Kidney glomerular epithelial cell (primary cell): ENCODE measurements at places on chromosomes 2 and 18.

DNA sequence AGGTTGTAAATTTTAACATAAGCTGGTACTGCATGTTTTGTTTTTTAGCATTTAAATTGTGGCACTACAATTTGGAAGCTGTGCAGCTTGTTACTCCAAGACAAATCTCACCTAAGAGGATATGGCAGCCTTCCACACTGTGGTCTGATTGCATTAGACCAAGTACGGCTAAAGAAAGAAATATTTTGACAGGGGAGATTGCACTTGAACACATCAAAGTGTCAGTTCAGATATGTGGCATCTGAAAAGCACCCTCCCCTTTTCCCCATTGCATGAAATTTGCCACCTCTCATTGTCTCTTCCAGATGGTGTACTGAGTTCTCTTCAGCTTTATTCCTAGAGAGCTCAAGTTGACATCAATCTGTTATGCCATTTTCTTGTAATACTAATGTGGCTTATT, 295.9 kb downstream of the ERBB4 start:
- DNase-seq = no peak

DNA sequence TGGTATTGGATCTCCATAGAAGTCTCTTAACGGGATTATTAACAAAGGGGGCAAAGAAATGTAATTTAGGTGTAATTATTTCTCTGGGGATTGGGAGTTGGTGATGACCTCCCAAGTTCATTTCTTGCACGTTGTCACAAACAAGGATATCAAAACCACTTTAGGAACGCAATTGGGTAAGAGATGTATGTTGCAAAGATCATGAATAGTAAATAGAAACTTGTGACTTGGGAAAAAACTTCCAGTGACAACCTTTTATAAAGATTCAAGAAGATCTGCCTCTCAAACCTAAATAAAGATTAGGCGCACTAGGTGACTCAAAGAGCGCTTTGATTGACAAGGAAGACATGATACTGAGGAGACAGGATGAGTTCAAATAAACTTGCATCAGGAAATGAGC, 127.8 kb upstream of the TRIB2 start:
- no peak for DNase-seq

DNA sequence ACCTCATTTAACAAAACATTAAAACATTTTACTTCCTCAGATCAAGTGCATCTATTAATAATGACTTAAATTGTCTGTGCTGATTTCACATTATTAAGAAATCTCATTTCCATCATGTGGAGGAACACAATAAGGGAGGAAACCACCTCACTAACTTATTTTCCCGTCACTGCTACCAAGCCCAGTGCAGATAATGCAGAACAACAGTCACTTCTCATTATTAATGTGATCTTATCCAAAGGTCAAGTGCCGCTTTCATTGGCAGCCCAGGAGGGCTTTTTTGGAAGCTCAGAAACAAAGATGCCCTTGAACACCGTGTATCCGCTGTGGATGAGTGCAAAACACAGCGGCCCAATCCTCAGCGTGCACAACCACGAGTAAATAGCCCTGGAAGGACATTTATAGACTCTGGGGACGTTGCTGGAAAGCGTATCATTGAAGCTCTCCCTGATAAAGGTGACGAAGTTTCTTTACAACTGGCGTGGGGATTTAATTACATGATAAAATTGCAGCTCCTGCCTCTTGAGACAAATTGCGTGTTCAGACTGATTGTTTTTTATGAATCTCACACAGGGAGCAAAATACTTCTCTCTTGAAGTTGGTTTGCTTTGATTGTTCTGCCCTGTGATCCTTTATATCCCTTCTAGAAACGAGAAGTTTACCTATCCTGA, 13.2 kb downstream of the ASB18 start:
- DNase-seq = no peak

GRCh38 chr2:46380038-46380940, 83.1 kb downstream of the EPAS1 start:
- DNase-seq = no peak

DNA sequence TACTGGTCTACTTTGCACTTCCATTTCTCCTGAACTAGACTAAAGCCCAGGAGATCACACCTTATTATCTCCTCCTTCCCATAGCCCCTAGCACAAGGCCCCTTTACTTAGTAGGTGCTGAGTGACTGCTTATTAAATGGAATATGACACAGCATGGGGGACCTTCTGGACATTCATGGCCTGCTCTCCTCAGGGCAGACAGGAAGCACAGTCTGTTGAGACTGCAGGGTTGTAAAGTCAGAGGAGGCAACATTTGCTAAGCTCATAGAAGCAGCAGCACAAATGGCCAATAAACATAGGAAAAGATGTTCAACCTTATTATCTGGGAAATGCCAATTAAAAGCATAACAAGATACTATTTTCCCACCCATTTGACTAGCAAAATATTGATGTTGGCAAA, 75.3 kb downstream of the DNMT3A start:
- no peak for DNase-seq

DNA sequence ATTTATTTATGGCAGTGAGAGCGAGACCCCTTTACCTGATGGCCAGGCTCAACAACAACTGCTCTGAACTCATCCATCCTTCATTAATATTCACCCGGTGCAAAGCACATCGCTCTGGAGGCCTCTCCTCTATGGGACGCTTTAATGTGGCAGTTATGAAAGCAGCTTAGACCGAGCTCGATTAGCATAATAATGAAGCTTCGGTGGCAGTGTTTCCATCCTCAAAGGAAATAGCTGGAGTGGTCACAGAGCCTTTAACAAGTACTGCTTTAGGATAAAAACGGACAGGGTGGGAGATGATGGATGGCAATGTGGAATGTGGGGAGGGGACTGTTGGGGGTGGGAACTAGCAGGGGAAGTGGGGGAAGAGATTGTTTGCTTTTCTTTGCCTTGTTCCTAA, 243.9 kb downstream of the SLC4A3 start:
- no peak for DNase-seq

DNA sequence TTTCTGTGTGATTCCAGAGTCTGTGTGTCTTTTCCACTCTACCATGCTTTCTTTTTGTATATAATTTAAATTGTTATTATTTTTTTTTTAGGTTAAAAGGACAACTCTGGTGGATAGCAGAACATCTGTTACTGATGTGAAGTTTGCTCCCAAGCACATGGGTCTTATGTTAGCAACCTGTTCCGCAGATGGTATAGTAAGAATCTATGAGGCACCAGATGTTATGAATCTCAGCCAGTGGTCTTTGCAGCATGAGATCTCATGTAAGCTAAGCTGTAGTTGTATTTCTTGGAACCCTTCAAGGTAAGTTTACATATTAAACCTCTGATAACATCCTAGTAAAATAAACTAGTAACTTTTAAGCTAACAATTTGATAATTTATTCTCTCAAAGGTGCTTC, 15.3 kb downstream of the SEH1L start:
- DNase-seq = no peak

DNA sequence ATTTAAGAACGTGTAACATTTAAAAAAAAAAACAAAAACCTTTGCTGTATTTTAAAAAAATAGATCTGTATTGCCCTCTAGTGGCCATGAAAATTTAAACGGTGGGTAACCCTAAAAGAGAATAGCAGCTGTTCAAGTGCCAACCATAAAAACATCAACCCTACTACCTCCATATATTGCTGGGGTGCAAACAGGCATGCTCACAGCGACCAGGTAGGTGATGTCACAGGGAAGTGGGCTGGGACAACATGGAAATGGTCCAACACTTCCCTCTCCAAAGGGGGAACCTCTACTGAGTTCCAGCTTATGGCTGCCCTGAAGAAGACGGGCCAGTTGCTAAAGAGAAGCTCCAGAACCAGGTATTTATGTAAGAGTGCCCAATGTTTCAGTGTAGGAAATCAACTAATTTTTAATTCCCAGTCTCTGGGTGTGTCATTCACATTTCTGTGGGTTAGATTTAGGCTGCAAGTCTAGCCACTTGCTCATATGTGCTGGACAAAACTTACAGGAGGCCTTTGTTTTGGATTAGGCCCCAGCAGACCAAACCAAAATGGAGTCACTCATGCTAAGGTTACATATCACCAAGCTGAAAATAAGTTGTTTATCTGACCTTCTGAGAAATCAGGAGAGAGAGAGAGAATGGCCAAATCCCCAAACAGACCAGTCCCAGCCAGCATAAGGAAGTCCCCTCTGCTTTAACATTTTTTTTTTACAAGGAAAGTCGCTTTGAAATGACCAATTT, 54.5 kb downstream of the SKA1 start:
- peak; percentile 43 for DNase-seq

DNA sequence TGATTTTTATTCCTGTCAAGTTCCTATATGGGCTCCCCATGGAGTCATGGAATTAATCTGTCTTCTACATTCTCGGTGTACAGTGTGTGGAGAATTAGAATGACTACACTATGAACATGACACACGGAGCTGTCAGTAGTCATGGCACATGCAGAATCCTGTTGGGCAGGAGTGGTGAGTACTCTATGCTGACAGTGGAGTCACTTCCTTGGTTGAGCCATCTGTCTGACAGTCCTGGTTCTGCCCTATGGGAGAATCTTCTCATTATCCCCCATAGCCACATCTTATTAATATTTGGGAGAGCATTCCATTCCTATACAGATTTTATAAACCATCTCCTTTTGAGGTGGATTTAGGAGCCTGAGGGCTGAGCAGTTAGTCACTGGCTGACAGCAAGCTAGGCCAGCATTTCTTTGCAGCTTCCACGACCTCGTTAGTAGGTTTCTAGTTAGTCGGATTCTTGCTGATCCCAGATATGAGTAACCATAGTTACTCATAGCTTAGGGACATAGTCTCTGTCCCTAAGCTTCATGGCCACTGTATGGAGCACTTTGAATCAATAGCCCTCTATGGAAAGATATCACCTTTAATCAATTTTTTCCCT, 90.6 kb downstream of the MDH1 start:
- no peak for DNase-seq

- no peak for DNase-seq
Measured at GRCh38 chr2:176087330-176088047, 3.7 kb upstream of the EVX2 start.

GRCh38 chr18:78425019-78425412, 554.6 kb upstream of the SALL3 start:
- no peak for DNase-seq

DNA sequence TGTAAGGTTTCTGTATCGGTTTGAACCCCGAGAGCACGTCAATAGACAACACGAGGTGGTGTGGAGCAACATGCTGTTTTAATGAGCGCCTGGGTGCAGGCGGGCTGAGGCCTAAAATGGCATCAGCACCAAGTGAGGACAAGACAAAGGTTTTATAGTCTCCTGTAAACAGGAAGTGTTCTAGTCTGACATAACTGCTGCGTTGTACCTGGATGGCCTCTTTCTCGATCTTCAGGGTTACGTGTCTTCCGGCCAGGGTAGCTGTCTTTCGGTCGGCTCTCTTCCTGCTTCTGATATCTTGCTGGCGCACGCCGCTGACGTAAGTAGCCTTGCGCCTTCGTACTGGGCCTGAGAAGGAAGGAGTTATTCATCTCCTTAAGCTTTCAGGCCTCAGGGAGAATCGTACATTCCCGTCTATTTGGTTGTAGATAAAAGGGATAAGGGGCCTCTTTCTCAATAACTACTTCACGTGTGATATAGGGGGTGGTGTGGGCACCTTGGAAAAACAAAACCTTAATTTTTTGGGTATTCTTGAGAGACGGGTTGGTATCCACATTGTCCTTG, 53.5 kb downstream of the KYNU start:
- no peak for DNase-seq

GRCh38 chr2:17136877-17137276, 381.4 kb downstream of the RAD51AP2 start:
- no peak for DNase-seq

DNA sequence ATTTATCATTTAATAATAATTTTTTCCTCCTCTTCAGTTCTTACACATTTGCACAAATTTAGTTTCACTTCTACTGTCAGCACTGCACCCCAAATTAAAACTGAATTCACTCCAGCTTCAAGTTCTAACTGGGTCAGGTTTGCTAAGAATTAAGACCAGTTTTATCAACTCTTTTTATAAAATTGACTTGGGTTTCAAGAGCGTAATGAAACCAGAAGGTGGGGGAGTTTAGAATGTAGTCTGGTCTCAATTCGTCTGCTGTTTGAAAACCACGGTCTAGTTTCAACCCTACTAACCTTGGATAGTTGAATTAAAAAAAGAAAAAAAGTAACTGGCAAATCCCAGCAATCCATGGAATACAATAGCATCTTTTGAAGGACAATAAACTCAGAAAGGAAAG, 14.3 kb upstream of the CTLA4 start:
- no peak for DNase-seq

DNA sequence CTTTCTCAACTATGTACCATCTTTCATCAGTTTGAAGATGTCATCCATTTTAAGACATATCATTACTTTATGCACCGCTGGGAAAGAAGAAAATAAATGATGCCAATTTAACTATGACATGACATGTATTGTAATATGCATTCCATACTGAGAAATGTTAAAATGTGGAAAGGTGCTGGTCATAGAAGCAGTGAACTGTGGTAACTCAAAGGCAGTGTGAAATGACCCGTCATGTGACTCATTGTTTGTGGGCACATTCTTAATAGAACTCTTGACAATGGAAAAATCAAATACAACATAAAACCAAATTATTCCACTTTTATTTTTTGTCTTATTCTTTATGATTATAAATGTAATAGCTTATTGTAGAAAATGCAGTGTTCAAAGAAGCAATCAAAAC, 455.0 kb upstream of the ST6GAL2 start:
- no peak for DNase-seq

DNA sequence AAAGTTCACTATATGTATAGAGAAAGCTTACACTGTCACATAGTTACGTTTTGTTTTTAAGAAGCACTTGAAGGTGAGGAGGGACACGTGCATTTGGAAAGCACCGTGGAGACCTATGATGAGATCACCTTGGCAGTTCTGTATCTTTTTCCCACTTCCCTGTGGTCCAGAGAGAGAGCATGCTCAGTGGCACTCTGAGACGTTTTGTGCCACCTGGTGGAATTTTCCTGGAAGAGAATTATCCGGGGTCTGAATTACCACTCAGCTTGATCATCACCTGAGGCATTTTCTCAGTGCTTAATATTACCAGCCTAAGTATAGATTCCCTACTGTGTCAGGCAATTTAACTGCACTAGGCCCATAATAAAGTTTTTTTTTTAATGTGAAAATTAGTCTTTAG, 469.4 kb upstream of the SMIM21 start:
- DNase-seq = peak; percentile 23

- DNase-seq = peak; percentile 30
Measured at GRCh38 chr2:171347591-171348032, 86.2 kb downstream of the METTL8 start.

GRCh38 chr2:72837171-72837570, 11.3 kb upstream of the EXOC6B start:
- no peak for DNase-seq

GRCh38 chr2:52084759-52085158, 1052.8 kb upstream of the NRXN1 start:
- DNase-seq = no peak
